ENCODE measurements at places on chromosomes 6 and 20. TPM values are rescaled to one million over a fixed set of nuclear protein-coding genes. Genes with fewer than 3 reads are reported as not detected.

GRCh38 chr20:62212299-62212698, 7.8 kb downstream of the HRH3 start:
- no peak for DNase-seq

DNA sequence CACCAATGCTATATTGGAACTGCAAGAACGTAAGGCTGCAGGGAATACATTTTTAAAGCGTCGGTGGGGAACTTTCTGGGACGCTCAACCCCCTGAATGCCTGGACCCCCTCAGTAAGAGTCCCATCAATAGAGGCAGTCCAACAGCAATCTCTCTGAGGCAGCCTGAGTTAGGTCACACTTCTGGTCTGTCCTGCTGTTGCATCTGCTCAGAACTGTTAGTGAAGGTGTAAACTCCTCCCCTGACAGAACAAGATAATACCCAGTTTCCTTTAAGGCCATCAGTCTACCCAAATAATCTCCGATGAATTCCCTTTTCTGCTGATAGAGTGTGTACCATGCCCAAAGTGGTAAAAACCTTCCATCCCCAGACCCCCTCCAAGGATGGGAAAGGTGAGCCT, 1.1 kb upstream of the RNGTT start:
- no peak for DNase-seq

DNA sequence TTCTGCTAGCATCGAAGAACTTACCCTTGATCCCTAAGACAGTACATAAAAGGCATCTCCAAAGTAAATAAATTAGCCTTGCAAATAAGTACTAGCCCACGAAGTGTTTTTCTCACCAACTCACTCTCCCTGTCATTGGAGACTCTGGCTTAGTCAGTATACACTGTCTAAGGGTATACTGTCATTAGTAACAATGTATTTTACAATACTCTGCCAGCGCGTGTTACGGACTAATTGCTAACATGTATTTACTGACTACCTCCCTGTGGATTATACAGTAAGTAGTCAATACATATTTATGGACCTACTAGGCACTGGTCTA, 72.1 kb downstream of the NFATC2 start:
- no peak for DNase-seq

GRCh38 chr6:16028966-16029365, 99.9 kb upstream of the MYLIP start:
- no peak for DNase-seq

DNA sequence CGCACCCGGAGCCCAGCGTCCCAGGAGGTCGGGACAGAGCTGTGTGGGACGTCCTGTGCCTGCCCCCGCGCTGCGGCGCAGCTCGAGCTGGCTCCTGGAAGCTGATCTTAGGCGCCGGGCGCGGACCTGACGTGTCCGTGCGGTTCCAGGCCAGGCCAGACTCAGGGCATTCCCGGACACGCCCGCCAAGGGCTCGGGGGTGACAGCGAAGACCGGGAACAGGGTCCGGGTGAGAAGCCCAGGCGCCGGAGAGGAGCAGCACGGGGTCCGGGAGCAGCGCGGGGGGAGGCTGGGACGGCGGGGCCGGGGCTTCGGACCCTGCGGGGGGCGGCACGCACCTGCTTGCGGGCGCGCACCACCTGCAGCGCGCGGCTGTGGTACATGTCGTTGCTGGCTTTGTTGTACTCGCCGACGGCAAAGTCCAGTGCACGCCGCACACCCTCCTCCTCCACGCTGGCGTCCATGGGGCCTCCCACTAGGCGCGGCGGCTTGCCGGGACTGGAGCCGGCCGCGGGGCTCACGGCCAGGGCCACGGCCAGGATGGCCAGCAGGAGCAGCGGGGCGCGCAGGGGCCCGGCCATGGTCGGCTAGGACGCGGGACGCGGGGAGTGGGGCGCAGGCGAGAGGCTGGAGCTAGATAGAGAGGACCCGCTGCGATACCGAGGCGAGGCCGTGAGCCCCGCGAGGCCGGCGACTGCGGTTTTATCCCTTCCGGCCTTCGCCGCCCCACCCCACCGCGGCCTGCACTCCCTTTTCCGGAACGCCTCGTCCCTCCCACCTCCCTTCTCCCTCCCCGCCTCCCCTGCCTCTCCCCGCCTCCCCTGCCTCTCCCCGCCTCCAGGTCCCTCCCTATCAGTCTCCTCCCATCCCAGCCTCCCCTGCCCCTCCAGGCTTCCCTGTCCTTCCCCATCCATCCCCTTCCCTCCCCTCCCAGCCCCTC, at the start of gene CST3:
CST3 (minus strand) TSS at position 674 of the 940 bp plus-strand sequence; CDS start at position 581, 93 bp downstream.
- DNase-seq, result peak; percentile 96

DNA sequence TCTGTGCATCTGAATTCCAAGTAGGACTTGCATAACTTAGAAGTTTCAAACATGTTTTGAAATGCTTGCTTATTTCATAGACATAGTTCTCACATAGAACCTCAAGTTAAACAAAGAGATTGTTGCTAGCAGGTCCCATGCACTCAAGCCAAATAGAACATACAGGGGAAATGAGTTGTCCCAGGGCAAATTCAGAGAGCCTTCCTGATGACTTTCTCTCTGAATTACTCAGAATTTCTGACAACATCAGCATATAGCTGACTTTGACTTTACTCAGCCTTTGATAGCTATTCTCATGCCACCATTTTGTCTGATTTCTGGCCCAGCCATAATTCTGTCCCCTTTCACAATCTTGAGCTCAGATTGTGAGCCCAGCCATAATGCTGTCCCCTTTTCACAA, 333.2 kb upstream of the PLCB4 start:
- no peak for DNase-seq

Gene PBOV1
- total RNA-seq, result not detected

Gene HRH3
- not detected for total RNA-seq

Gene GINM1
- total RNA-seq, result 7.0 TPM

Gene BMP5
- total RNA-seq, result 1.4 TPM

Gene HLA-DOA
- not detected for total RNA-seq

Measured in stomach (tissue), 19 donors.